ENCODE measurements at places on chromosomes 5 and 9. TPM values are rescaled to one million over a fixed set of nuclear protein-coding genes. Genes with fewer than 3 reads are reported as not detected.

Gene KIAA0825
- total RNA-seq = 9.3 TPM

Gene MYOZ3
- 12.0 TPM for total RNA-seq

Gene SUSD3
- total RNA-seq = 282 TPM

Gene IL9
- not detected for total RNA-seq

Gene GHR
- 3.7 TPM for total RNA-seq

Gene CDC26
- total RNA-seq = 19.8 TPM

Gene IL33
- total RNA-seq = 3.6 TPM

Gene ACOT12
- total RNA-seq = 0.87 TPM

Gene SLC25A46
- 42.9 TPM for total RNA-seq

Gene CARTPT
- 15.0 TPM for total RNA-seq

Gene PIP5K1B
- total RNA-seq = 53.6 TPM

Gene LURAP1L
- total RNA-seq = 0.31 TPM

Gene WNK2
- total RNA-seq = 91.1 TPM

Gene TAF1L
- total RNA-seq = 5.7 TPM

Gene SLC6A19
- total RNA-seq = 0.16 TPM

Gene FGF10
- total RNA-seq = 4.4 TPM

Gene IL31RA
- 3.1 TPM for total RNA-seq

Gene ARID3C
- 0.37 TPM for total RNA-seq

Gene IL7R
- 17.5 TPM for total RNA-seq

Gene PAXX
- total RNA-seq = 47.8 TPM

Gene WDR41
- 46.5 TPM for total RNA-seq

Gene CHSY3
- total RNA-seq = 2.4 TPM

Gene IRX1
- 0.47 TPM for total RNA-seq

Gene SMIM33
- total RNA-seq = 0.16 TPM

Gene TAS2R1
- 1.3 TPM for total RNA-seq

Gene ADGRD2
- 0.74 TPM for total RNA-seq

Gene C9orf153
- total RNA-seq = 5.0 TPM

Gene THOC3
- total RNA-seq = 76.3 TPM

Gene DMRTA1
- total RNA-seq = 0.71 TPM

Gene TESK1
- 104 TPM for total RNA-seq

Gene KCNMB1
- total RNA-seq = 3.1 TPM
